Activated CD4-positive, alpha-beta T cell treated with anti-CD3 and anti-CD28 coated beads for 4 hours (primary cell): ENCODE measurements at places on chromosomes 13 and 19.
A peak's percentile ranks its signal among the peaks of the same experiment; 100 is the strongest.

DNA sequence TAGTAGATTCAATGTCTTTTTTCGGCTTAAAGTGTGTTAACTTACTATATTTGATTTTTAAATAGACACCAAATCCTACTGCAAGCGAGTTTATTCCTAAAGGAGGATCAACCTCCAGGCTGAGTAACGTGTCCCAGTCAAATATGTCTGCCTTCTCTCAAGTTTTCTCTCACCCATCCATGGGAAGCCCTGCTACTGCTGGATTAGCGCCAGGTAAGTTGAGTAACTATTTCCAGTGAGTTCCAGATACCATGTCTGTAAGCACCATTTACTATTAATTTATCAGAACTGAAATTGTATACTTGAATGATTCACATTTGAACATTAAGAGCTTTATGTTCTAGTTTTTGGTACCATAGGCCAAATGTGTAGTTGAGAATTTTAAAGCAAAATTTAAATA, 81.8 kb downstream of the PAN3 start:
- no peak for DNase-seq

DNA sequence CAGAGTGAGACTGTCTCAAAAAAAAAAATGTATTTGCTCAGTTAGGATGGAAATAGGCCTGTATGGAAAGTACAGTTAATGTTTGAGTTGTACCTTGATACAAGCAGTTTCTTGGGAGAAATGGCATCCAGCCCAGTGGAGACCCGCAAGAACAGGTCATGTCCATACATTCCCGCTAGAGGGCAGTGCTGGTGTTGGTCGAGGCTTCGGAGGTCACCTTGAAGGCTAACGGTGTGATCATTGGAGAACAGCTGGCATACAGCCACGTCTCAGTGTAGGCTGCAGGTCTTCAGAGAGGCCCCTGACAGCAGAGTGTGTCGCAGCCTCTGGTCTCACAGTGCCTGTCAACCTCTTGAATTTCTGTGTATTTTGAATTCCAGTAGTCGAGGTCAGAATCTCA, 7.5 kb downstream of the ZNF610 start:
- DNase-seq, result peak; percentile 42

GRCh38 chr13:58883405-58883804, 1251.9 kb downstream of the PCDH17 start:
- no peak for DNase-seq

DNA sequence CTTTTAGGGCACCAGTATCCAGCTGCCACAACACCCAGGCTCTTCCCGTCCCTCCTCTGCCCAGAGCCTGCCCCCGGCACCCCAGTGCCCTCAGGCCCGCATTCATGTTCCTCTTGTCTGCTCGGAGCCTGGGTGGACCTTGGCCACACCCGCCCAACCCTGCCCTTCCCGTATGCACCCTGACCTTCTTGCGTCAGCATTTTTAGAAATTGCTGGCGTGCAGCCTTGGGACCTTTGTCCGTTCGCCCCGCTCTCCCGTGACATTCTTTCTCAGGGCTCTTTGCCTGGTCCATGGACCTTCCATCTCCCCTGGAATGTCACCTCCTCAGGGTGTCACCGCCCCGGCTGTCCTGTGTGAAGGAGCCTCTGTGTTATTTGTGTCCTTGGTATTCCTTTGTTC, 7.6 kb downstream of the NUCB1 start:
- no peak for DNase-seq

DNA sequence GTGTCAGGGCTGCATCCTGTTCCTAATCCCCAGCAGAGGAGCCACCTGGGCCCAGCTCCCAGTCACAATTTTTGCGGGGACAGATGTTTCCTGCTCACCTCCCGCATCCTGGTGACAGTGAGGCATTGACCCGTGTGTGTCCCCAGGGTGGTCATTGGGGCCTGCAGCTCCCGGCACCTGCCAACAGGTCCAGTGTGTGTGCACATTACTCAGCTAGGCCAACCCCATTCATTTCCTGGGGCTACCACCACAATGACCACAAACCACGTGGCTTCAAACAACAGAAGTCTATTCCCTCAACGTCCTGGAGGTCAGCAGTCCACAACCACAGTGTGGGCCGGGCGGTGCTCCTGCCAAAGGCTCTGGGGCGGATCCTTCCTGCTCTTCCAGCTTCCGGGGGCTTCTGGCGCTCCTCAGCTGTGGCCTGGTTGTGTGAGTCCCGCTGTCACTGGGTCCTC, 11.9 kb upstream of the F2RL3 start:
- no peak for DNase-seq

DNA sequence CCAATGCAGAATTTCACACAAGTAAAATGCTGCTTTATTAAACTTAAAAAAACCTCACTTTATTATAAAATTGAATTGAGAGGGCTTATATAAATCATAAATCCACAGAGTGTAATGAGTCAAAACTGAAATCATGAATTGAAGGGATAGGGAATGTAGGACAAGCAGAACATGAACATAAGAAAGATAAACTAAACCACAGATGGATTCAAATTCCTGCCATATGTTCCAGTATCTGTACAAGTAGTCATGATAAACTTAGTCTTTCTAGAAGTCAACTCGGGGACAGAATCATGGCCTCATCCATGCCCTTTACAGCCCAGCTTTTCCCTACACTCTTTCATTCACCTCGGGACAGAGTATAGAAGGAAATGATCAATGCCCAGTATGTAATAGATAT, 16.6 kb downstream of the LMO7 start:
- no peak for DNase-seq

GRCh38 chr13:51912511-51913225, 50.9 kb downstream of the CCDC70 start:
- no peak for DNase-seq

DNA sequence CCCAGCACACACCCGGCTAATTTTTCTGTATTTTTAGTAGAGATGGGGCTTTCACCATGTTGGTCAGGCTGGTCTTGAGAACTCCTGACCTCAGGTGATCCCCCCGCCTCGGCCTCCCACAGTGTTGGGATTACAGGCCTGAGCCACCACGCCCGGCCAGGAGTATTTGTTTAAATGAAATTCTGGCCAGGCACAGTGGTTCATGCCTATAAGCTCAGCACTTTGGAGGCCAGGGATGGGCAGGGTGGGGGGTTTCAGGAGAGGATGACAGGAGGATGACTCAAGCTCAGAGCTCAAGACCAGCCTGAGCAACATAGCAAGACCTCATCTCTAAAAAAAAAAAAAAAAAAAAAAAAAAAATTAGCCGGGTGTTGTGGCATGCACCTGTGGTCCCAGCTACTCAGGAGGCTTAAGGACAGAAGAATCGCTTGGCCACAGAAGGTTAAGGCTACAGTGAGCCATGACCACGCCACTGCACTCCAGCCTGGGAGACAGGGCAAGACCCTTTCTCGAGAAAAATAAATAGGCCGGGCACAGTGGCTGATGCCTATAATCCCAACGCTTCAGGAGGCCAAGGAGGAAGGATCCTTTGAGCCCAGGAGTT, 8.2 kb upstream of the DHDH start:
- no peak for DNase-seq

GRCh38 chr13:98035373-98035772, 81.9 kb downstream of the IPO5 start:
- no peak for DNase-seq

GRCh38 chr13:112838038-112838841, 130.8 kb upstream of the MCF2L start:
- DNase-seq, result no peak

- DNase-seq, result no peak
Observed at GRCh38 chr13:113781571-113781970, 22.5 kb downstream of the TMEM255B start.

- no peak for DNase-seq
Observed at GRCh38 chr19:53294786-53295441, 27.4 kb upstream of the VN1R4 start.

DNA sequence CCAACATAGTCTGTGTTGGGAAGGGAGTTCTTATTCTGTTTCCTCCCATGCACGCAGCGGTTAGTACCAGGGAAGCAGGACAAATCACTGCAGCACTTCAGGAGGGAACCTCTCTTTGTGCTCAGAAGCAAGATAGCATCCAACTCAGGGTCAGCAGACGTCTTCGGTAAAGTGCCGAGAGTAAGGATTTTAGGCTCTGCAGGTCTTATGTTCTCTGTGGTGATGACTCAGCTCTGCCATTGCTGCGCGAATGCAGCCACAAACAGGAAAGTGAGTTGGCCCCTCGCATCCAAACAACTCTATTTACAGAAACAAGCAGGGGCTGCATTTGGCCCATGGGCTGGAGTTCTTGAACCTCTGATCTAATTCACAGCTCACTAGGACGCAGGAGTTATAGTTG, 122.1 kb upstream of the SPATA13 start:
- no peak for DNase-seq

DNA sequence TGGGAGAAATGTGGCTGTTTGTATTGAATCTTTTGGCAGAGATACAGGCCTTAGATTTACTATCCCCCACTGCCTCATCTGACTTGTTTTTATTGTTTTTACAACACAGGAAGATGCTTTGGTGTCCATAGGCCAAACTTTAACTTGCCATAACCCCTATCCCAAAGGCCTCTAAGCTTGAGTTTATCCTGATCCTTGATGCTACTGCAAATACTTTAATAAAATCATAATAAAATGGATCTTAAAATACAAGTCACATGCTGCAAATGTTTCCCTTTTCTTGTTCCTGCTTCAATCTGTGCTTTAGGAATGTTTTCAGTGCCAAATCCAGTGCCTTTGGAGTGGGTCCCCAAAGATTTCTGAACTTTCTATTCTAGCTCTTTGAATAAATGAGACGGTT, 770.6 kb downstream of the DACH1 start:
- no peak for DNase-seq

DNA sequence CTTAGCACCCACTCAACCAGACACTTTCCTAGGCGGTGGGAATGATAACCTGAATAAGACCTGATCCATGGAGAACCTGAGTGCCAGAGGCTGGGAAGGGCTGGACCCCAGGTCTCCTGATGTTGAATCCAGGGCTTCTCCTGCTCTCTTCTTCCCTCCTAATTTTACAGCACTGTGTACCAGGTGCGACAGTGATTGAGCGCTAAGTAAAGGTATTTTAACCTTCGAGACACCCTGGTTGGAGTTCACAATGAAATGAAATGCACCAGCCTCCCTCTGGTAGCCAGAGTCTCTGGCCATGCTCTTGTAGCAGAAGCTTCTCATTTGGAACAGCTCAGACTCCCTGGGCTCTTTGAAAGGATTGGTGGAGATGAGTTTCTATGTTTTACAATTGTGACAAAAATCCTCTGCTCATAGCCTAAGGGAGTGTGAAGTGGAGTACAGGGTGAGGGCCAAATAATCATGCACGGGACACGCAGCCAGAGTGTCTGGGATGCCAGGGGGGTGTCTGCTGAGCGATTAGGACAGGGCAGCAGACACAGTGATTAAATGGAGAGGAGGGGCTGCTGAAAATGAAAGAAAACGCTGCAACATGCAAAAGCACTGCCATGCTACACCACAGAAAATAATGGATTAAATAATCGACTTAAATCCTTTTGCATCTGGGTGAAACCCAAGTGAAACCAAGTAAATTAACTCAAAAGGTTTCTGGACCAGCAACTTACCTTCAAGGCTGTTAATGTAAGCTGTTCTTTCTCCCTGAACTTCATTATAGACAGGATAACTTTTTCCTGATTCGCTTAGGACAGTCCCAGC, 83.8 kb downstream of the FAM216B start:
- DNase-seq, result no peak

GRCh38 chr19:12052497-12053169, at the start of gene ZNF878:
Gene ZNF878 (minus strand): TSS chr19:12052961. CDS start chr19:12052801, 160 bp downstream.
- no peak for DNase-seq

DNA sequence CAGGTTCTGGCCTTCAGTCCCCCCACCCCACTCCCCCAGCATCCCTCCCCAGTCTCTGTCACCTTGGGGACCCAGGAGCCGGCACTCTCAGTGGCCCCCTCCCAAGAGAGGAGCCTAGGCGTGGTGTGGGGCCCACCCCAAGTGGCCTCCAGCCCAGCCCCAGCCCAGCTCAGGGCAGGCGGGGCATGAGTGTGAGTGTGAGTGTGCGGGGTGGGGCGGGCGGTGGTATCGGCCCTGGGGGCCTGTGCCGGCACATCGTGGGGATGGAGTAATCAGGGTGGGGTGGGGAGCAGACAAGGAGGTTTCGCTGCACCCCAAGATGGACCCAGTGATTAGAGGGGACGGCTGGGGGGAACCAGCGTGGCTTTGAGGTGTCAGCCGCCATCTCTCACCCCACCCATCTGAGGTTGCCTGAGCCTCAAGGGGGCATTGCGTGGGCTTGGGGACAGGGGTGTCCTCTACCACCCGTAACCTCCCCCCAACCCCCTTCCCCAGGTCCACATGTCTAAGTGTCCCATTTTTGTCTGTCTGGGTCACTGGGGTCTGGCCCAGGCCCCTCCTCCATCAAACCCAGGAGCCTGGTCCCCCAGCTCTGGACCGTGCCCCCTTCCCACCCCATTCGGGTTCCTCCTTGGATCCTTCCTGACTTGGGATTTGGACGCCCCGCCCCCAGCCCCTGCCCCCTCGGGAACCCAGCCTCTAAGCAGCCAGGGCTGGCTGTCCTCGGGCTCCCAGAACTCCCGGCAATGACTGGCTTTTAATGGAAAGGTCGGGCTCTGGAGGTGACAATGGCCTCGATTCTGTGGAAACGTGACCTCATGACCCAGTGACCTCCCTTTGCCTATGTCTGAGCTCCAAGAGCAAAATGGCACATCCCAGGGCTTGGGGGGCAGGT, 6.9 kb upstream of the SULT2B1 start:
- no peak for DNase-seq

- no peak for DNase-seq
Observed at GRCh38 chr13:50450279-50450678, 393.2 kb downstream of the DLEU7 start.

DNA sequence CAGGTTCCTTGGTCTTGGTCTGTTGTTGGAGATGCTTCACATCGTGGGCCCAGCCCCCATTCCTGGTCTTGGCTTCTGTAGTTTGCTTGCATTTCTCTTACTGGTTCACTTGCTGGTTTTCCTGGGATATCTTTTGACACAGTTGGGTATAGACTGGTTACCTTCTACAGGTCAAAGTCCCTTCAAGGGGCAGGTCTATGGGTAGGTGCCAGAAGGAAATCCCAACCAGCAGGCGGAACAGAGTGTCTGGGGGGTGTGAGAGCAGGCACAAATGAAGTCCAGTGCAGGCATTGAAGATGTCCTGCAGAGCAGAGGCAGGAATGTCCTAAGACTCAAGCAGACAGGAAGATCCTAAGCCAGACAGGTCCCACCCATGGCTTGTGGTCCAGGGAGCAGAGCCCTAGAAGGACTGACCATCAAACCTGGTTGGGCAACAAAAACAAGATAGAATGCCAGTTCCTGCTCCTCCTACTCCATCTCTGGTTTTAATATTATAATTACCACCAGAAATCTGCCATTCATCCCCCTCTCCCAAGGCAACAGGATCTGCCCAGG, 17.7 kb upstream of the WASF3 start:
- no peak for DNase-seq
